CD4-positive, alpha-beta T cell treated with Interferon alpha-2 for 1 hour (primary cell): ENCODE measurements at places on chromosomes 16 and 17.

DNA sequence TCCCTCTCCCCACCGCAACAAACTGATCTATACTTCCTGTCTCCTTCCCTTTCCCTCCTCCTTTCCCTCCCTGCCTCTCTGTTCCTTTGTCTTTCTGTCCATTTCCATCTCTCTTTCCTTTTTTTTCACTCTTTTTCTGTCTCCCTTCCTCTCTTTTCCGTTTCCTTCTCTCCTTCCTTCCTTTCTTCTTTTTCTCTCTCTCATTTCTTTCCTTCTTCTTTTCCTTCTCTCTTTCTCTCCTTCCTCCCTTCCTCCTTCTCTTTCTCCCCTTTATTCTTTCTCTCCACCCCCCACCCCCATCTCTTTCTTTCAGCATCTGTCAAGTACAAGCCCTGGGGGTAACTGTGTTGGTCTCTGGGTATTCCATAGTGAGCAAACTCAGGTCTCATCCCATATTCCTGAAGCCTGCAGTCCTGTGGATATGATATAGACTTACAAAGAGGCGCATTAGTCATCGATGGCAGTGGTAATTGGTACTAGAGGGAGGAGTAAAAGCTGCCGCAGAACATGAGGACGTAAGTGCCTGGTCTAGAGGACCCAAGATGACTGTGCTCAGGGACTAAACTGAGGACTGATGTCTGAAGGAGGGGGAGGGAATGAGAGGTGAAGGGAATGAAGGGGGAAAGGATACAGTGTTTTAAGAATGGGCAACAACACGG is 50.4 kb downstream of the VAT1L start:
- no peak for DNase-seq

DNA sequence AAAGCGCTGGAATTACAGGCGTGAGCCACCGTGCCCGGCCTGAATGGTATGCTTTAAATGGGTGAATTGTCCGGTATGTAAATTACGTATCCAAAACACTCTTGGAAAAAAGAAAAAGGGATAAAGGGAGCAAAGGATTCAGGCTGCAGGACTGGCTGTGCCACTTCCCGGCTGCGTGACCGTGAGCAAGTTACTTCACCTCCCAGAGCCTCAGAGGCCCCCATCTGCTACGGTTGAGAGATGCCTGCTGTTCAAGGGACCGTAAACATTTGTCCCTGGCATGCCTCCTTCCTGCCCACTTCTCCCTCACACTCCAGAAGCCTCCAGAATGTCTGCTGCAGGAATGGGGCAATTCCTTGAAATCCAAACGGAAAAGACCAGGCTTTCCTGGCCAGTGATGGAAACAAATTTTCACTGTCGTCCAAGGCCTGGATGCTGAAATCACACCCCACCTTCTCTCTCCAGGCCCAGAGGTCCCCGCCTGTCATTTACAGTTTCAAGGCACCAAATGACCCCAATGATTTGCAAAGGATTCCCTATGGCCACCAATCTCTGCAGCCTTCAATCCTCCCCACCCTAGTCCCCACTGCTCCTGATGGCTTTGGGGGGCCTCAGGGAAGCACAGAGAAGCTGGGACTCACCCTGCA is 22.9 kb upstream of the LITAF start:
- DNase-seq = no peak

DNA sequence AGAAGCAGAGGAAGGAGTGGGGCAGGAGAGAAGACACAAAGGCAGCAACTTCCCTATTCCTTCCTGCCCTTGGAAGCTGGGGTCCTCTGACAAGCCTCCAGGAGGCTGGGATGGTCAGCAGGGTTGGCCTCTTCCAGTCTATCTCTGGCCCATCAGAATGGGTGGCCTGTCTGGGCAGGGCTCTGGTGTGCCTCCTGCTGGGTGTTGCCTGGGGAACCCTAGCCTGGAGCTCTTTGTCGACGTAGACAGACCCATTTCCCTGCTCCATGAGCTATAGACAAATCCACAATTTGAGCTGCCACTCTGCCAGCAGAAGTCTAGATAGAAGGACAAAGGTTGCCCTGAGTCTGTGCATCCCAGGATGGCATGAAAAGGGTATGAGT is 11.4 kb downstream of the IGFBP4 start:
- DNase-seq = no peak

- DNase-seq = no peak
Measured at GRCh38 chr16:27980076-27980775, 83.3 kb downstream of the GSG1L start.

DNA sequence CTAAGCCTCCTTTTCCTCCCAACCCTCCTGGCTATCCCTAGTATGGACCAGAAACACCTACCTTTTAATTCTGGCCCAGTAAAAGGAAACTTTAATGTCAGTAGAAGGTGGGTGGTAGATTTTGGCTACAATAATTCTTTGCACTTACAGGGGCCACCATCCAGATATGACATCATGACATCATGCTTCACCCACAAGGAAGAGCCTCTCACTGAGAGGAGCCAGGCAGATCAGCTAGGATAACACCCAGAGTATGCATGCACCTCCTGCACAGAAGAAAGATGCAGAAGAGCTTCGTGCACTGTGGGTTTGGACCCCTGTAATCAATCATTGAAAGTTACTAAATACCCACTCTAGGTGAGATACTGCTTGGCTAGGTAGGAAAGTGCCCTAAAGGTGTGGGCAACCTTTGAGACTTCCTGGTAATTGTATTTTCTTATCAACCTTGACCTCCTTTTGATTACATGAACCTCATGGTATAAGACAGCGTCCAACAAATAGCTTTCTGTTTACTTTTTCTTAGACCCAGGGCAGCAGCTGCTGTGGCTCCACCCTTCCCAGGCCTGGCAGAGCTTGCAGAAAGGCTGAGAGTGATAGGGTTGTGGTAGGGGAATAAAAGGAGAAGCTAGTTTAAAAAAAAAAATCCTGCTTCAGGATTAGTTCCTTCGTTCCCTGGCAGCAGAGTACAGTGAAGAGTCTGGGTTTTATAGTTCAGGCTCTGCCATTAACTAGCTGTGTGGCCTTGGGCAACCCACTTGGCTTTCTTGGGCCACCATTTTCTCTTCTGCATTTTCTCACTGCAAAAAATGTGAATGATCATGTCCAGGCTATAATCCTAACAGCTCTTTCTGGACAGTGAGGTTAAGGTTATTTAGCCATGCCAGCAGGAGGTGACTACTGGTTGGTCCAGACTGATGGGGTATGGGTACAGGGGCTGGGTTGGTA is 6.2 kb downstream of the MAP3K14 start:
- DNase-seq = no peak

GRCh38 chr16:86513471-86514277 is 3.3 kb downstream of the FOXF1 start:
- no peak for DNase-seq

DNA sequence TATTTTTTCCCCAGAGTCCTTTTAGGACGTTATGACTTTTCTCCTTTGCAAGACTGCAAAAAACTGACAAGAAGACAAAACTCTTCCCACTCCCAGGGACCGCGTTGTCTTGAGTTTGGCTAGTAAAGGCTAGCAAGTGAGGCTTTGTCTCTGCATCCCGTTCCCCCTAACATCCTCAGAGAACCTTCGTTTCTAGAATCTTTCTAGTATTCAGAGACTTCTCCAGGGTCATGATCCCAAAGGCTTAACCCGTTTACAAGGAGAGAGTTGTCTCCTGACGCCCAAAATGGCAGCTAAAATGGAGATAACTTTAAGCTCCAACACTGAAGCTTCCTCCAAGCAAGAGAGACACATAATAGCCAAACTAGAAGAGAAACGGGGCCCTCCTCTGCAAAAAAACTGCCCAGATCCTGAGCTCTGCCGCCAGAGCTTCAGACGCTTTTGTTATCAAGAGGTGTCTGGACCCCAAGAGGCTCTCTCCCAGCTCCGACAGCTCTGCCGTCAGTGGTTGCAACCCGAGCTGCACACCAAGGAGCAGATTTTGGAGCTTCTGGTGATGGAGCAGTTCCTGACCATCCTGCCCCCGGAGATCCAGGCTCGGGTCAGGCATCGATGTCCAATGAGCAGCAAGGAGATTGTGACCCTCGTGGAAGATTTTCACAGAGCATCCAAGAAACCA is 843 bp downstream of the ZNF174 start:
- DNase-seq = no peak

DNA sequence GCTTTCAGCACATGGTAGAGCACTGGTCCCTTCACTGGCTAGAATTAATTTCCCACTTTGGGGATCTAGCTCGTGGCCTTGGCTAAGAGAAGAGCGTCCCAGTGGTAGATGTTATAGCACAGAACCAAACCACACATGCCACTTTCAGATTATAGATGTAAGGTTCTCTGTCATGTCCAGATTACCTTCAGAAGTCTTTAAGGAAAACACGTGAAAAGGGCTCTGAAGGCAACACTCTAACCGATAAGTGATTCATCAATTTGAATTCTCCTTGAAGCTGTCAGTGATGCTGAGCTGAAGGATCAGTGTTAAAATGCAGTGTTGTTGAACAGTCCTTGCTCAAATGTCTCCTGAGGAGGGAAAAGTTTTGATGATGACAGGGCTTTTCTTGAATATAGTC is 43.5 kb upstream of the VPS4A start:
- no peak for DNase-seq

- DNase-seq = no peak
Measured at GRCh38 chr17:194828-195602, 13.6 kb upstream of the DOC2B start.

DNA sequence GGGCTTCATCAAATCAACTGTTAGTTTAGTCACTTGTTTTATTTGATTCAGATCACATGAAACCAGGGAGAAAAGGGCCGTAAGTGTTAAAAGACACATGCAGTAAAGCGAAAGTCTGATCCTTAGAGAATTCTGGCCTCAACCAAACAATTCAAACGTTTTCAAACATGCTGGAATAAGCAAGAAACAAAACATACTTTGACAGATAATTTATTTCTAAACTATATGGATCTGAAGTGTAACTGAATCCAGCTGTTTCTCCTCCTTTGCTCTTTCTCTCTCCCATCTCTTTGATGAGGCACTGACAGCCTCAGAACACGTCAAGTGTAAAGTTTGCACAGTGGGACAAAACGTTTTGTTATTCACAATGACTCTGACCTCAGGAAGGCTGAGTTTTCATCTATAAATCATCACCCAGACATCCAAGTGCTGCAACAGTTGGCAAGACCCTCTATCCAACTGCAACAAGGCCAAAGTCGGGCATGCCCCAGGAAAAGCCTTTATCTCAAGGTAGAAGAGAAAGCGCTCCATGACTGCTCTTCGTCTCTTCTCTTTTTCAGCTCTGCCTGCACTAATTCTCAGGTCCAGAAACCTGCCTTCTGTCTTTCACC is 267.1 kb upstream of the MYOCD start:
- DNase-seq = no peak

GRCh38 chr16:68343137-68343536 is 32.3 kb downstream of the PRMT7 start:
- no peak for DNase-seq
